ENCODE measurements at places on chromosomes 13 and 19. TPM values are rescaled to one million over a fixed set of nuclear protein-coding genes. Genes with fewer than 3 reads are reported as not detected.

Gene PABPC3
- total RNA-seq: 0.31 TPM

Gene LRP3
- total RNA-seq: 101 TPM

Gene ZNF681
- 21.9 TPM for total RNA-seq

Gene GARIN5B
- total RNA-seq: not detected

Gene ERICH6B
- not detected for total RNA-seq

Gene CNN2
- 6.3 TPM for total RNA-seq

Data from parietal lobe (tissue), 2 donors.